ENCODE measurements at places on chromosomes 6 and 20. TPM values are rescaled to one million over a fixed set of nuclear protein-coding genes. Genes with fewer than 3 reads are reported as not detected.

Gene GLP1R
- not detected for total RNA-seq

Gene RAET1G
- total RNA-seq, result 0.16 TPM

Gene PNPLA1
- total RNA-seq, result not detected

Gene FGD2
- total RNA-seq, result not detected

Gene HLA-G
- not detected for total RNA-seq

Gene AKIRIN2
- total RNA-seq, result 28.3 TPM

GRCh38 chr6:117776441-117776840 is 101.2 kb downstream of the NUS1 start:
- no peak for DNase-seq

DNA sequence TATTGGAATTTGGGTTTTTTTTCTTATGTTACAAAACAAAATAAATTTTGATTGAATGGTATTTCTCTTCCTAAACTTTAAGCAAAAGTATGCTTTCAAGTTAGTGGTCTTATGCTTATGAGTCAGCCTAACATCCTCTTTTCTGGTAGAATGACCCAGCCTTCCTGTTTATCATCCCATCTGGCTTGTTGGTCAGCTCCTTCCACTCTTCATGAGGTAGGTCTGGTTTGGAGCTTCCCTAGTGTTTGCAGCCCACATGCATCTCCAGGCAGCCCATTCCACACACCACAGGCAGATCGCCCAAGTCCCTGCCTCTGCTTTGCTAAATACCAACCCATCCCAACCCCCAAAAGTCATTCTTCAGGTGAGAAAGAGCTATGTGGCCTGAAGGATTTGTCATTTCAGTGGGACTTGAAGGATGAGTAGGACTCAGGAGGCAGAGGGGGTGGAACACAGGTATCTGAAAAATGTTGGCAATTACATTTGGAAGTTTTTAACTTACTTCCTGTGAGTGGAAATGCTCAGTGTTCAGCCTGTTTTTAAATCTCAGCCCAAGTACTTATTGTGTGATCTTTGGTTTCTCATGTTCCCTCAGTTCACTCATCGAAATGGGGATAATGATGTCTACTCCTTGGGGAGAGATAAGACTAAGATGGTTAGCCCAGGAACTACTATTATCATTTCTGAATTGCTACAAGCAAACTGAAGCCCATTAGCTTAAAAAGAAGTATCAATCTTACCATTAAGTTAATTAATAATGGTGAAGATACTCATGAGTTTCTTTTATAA is 294.0 kb downstream of the ADGB start:
- DNase-seq, result peak; percentile 71

DNA sequence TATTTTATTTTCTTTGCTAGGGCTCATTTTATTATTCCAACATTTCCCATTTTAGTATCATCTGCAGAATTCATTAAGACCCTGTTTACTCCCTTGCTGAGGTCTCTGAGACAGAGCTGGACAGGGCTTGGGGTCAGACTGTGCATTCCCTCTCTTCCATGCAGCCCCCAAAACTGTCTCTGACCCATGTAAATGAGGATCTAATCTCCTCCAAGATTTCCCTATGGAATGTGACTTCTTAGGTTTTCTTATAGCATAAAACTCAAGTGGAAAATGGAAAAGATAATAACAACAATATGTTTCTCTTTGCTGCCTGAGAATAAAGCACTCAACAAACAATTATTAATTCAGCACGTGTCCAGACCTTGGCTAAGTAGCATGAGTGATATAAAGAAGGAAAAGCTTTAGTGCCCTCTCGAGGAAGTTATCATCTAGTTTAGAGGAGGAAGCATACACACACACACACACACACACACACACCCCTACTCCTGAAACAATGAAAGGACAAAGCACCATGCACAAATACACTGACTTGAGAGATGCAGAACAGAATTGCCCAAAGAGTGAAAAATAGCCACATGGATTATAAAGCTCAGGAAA is 815.5 kb downstream of the BCKDHB start:
- DNase-seq, result no peak

DNA sequence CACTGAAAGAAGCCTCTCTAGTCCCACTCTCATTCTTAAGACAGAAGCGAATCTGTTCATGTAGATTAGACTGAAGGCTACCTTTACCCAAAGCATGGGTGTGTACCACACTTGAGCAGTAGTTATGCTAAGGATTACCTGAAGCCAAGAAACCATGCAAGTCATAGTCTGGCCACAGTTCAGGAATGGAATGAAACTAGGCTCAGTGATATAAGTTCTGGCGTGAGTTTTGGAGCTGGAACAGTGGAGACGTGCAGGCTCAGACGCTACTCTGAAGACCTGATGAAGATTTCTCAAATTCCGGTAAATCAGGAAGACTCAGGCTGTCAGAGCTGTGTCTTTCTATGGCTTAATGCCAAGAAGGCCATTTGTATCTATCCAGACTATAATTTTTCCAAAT is 219.9 kb downstream of the HDGFL1 start:
- DNase-seq, result no peak

- DNase-seq, result no peak
Observed at GRCh38 chr6:141877275-141877983, 255.3 kb upstream of the GJE1 start.

DNA sequence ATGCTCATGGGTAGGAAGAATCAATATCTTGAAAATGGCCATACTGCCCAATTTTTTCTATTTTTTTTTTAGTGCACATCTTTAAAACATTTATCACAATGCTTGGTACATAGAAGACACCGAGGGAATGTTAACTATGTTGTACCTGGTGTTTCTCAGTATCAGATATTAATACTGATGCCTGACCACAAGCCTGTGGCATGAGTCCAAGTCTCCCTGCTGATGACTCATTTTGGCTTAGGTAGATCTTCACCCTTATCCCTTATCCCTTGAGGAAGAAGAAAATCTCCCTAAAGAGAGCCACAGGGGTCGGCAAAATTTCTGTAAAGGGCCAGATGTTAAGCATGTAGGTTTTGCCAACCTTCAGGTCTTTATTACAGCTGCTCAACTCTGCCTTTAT is 14.5 kb downstream of the CD109 start:
- peak; percentile 40 for DNase-seq

- DNase-seq, result no peak
Observed at GRCh38 chr20:37922016-37922415, 19.1 kb downstream of the VSTM2L start.

GRCh38 chr20:44475372-44475693 is 341 bp upstream of the TTPAL start:
- DNase-seq, result no peak

Data from SJSA1 (cell line).